ENCODE measurements at places on chromosomes 11 and 22.

GRCh38 chr11:45994371-45995341, 72.2 kb downstream of the LARGE2 start:
- DNase-seq = no peak

DNA sequence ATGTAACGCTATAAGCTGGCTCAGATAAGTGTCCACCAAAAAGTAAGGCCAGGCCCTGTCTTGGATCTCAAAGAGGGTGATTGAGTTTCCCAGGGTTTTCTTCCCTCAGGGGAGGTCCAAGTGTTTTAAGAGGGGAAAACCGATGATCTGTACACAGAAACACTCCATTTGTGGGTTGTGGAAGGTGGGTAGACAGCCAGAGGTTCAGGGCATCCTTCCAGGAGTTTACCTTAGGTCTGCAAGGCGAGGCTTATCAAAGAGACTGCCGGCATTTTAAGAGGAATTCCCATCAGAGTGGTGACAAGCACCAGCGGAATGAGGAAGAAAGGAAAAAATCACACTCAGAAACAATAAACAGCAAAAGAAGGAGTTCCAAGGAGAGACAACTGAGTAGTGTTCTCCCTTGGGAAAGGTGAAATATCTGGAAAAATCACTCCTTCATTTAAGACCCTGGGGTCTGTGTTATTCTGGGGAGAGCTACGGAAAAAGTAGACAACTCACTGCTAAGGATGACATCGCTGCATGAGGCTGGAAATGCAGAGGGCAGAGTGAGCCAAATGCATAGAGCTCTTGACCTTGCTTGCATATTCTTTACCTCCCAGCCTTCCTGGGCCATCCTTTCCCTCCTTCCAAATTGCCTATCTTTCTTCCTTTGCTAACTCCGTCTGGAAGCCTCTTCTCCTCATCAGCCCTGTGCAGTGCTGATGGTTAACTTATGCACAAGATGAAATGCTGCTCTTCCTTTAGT, 22.1 kb upstream of the MMP7 start:
- no peak for DNase-seq

DNA sequence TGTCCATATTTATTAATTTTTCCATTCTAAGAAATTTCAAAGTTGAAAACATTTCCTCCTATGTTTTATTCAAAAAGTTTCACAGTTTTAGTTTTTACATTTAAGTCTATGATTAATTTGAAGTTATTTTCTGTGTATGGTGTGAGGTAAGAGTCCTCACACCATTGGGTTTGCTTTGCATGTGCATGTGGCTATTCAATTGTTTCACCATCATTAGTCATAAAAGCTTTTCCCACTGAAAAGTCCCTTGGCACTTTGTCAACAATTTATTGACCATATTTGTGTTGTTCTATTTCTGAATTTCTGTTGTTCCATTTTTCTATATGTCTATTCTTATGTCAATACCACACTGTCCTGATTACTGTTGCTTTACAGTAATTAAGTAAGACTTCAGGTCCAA, 186.5 kb downstream of the KIF18A start:
- no peak for DNase-seq

DNA sequence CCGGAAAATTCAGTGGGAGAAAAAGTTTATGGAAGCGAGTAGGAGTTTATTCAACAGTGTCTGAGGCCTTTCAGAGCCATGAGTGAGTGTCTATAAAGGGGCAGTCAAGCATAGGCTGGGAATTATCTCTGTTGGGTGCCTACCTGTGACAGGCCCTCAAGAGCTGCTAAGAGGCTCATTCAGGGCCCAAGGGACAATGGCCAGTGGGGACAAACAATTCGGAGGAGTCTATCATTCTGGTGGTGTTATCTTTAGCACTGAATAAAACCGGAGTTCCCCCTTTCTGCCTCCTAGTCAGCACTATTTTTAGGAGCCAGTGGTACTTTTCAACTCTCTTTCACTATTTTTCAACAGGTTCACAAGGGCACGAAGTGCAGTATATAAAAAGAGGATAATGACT, 89.5 kb upstream of the HTATIP2 start:
- peak; percentile 17 for DNase-seq

DNA sequence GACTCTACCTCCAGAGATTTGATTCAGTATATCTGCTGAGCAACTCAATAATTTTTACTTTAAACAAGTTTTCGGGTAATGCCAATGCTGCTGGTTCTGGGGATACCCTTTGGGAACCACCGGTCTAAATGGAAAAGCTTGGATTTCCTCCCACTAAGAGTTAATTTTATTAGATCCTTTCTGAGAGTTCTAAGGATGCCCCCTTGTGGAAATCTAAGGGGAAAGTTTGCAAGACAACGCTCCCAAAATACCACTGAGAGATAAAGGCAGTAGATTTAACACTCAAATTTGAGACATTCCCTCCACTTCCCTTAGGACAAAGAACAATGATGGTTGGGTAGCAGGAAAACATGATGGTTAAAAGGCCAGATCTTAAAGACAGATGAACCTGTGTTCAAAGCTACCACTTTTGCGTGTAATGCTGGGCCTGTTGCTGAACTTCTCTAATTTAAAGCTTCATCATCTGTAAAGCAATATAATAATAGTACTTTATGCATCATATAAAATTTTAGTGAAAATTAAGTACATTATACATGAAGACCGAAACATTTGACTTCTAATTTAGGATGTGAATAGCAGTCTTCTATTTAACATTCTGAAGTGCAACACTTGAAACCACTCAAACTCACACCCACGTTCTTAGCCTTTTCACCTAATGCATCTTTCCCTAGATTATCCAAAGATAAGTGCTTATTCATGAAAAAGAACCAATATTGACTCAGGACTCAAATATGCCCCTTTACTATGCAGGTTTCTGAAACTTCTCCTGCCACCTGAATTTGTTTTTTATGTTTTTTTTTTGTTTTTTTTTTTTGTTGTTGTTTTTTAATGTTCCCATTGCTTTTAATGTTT, 110.1 kb upstream of the LUZP2 start:
- DNase-seq = peak; percentile 7

- no peak for DNase-seq
Observed at GRCh38 chr11:3159296-3160190, 5.6 kb downstream of the OSBPL5 start.

GRCh38 chr11:124879493-124880289, 14.5 kb downstream of the ROBO3 start:
- no peak for DNase-seq

GRCh38 chr11:850775-851763, 8.4 kb downstream of the TSPAN4 start:
- no peak for DNase-seq

GRCh38 chr11:66529069-66529468, 16.8 kb downstream of the ZDHHC24 start:
- DNase-seq = no peak

DNA sequence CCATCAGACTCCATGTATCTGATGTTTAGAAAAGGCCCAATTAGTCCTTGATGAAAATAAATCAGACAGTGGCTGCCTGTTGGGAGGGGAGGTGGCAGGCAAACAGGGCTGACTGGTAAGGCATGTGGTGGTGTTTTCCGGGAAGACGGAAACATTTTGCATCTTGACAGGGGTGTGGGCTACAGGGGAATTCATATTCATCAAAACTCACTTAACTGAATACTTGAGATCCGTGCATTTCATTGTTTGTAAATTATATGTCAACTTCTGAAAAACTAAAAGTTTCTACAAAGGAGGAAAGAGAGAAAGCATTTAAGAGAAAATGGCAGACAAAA, 10.1 kb upstream of the MOB2 start:
- DNase-seq = no peak
